ENCODE measurements at places on chromosomes 1 and 21.

DNA sequence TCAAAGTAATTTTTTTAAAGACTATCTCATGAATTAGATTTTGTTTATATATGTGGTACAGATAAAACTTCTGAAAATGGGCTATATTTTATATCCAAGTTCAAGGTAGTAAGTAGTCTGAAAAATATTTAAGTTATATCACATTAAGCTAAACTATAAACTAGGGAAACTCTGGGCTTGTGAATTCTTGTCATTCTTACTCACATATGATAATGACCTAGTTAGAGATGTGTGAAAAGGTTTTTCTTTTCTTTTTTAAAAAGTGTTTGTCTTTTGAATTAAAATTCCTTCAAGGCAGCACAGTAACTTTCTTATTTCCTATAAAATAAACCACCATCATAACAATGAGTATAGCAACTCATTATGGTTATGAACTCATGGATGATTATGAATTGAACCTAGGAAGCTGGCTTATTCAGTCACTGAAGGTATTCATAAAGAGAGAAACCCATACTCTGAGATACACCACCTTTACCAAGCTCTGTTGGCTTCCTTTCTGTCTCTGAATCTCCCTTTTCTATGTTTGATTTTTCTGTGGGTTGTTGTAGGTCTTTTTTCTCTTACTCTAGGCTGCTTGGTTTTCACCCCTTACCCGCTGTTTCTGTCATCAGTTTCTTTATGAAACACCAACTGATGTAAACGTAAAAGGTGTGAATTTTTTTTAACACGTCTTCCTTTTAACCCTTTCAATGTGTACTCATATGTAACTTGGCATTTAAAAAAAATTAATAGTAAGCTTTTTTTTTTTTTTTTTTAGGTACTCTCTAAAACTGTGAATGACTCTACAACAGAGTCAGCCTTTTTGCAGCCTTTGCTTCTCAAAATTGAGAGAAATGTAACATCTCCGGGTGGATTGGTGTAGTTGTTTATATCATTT, 25.2 kb downstream of the IL12RB2 start:
- no peak for DNase-seq

- no peak for DNase-seq
Observed at GRCh38 chr1:33188572-33189275, 6.9 kb upstream of the TRIM62 start.

GRCh38 chr1:159981351-159982055, 27.5 kb upstream of the SLAMF9 start:
- no peak for DNase-seq

DNA sequence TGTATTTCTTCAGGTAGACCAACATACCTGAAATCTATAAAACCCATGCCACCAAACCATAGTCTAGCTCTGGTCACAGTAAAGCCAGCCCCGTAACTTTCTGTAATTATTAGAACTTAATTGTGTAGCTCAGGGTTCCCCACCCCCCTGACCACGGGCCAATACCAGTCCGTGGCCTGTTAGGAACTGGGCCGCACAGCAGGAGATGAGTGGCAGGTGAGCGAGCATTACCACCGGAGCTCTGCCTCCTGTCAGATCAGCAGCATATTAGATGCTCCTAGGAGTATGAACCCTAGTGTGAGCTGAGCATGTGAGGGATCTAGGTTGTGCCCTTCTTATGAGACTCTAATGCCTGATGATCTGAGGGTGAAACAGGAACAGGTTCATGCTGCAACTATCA, 14.6 kb downstream of the TENT5C start:
- no peak for DNase-seq

- no peak for DNase-seq
Observed at GRCh38 chr1:56171670-56172069, 407.7 kb downstream of the PLPP3 start.

- no peak for DNase-seq
Observed at GRCh38 chr1:170518965-170519364, 13.0 kb upstream of the GORAB start.

DNA sequence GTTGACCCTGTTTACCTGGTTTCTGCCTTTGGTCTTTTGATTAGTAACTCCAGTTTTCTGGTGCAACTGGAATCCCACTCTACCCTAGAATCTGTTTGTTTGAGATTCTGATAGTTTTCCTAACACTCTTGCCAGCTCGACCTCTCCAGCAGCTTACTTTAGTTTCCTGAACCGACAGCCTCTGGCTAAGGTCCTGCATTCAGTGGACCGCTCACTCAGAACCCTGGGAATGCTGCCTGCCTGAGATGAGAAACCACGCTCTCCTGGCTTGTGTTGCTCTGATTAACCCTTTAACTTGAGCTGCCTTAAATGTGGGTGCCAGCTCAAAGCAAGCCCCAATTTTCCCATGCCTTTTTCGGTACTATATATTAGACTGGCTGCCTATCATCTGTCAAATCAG, 45.3 kb upstream of the SIPA1L2 start:
- DNase-seq = no peak

Data from NCI-H187 (cell line).